ENCODE measurements at places on chromosomes 3 and 15.

DNA sequence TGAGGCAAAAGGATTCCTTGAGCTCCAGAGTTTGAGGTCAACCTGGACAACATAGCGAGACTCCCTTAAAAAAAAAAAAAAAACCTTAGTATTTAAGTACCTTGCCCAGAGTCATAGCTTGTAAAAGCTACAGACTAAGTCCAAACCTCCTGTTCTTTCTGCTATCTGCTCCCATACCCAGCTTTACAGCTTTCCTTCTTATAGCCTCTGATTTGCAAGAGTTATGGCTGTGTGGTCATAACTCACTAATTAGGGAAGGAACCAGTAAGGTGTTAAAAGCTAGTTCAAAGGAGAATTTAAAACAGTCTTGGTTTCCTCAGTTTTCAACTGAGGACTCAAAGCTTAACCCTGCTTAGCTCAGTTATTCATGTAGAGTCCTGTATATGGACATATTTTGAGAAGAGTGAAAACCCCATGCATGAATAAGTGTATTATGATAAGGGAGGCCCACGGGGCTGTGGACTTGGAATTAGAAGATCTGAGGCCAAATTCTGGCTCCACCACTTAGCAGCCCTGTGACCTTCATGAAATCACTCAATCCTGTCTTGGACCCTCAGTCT, 135.5 kb upstream of the SMAD3 start:
- no peak for DNase-seq

DNA sequence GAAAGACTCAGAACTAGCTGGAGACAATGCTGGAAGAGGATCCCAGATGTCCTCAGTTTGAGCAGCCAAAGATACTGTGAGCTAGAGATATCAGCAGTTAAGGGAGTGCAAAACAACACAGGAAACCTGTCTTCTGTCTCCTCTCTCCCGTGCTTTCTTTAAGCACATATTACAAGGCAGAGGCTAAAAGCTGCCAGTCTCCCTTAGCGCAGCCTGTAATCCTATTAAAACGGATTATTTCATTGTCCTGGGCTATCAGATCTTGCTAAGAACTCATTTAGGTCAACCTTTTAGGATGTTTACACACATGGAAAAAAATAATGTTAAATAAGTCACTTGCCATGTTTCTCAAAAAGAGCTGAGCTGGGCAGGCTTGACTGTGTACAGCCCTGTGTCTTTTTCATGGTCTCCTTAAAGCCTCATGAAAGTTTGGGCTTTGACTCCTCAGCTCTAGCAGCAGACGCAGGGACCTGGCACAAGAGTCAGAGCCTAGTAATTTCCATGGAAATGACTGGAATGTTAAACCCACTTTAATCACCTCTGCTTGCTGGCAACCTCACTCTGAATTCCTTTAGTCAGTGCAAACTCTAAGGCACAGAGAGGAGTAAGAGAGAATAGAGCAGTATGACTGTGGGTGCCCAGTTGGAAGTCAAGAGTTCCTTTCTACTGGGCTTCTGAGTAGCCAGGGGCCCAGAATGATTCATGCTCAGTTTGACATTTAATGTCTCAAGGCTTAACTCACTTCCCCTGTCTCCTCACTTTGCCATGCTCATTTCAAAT, 491.9 kb downstream of the NTRK3 start:
- DNase-seq: peak; percentile 63

DNA sequence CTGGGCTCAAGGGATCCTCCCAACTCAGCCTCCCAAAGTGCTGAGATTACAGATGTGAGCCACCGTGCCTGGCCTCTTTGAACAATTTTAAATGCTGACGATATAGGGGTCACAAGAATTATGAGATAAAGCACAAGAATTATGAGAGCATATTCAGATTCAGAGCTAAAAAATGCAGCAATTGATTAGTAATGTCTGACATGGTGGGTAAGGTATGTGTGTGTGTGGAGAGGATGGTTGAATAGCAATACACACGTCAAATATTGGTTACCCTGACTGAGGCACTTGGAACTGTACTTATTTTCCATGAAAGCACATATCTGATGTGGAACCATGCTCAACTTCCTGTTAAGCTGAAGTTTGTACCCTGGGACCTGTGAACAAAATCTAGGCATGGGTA, 115.6 kb downstream of the EOMES start:
- peak; percentile 39 for DNase-seq

DNA sequence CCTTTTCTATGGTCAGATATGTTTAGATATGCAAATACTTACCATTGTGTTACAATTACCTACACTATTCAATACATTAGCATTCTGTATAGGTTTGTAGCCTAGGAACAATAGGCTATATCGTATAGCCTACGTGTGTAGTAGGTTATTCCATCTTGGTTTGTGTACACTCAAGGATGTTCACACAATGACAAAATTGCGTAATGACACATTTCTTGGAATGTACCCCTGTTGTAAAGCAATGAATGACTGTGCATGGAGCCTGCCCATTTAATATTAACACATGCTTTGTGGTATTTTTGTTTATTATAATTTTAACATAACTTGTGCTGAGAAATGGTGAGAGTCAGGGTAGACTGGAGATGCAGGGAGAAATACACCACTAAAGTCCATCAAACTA, 154.9 kb downstream of the LEKR1 start:
- DNase-seq: no peak

DNA sequence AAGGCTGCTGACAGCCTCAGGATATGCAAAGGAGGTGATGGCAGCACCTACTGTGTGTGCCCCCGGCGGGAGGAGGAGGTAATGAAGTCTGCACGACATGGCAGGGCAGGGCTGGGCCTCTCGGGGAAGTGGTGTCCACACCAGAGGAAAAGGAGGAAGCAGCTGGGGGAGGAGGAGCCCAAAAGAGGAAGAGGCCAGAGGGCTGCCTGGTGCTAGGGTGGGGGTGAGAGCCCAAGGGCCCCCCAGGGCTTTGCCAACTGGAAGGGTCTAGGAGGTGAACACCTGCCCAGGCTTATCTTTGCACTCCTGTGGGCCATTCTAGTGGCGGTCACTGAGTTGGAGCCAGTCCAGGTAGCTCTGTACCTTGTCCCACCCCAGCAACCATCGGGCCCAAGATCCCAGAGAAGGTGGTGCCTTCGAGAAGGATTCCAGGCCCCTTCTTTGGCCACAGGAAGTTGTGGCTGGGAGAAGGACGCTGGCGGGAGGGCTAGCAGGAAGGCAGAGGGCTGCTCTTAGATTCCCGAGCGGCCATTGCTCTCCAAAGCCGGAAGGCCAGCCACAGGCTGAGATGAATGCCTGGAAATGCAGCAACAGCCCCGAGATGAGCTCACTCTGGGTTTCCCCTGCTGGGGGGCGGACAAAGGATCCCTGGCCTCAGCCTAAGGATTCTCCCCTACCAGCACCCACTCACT, 7.0 kb downstream of the GNAI2 start:
- DNase-seq: peak; percentile 76

- DNase-seq: no peak
These were observed 742 bp downstream of the CAMKV start for GRCh38 chr3:49868862-49869466.

DNA sequence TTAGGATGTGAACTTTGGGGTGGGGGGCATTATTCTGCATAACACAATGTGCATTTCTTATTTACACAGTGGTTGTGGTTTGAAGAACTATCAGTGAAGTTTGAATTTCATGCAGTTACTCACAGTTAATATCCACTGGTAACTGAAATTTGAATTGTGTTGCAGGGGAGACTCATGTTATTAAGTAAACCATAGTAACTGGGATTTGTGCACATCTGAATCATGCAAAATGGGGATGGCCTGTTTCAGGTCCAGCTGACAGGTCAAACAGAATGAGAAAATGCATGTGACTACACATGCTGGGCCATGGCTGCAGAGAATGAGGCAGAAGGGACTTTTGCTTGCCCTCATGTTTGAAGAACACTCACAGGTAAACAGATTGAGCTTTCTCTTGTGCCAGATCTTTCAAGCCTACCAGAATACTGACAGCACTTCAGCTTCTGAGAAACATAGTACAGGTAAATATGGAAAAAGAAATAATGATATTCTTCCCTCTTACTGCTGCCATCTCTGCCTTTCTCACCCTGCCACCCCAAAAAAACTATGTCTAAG, 115.0 kb downstream of the POLQ start:
- DNase-seq: no peak
